ENCODE measurements at places on chromosomes 2 and 18. TPM values are rescaled to one million over a fixed set of nuclear protein-coding genes. Genes with fewer than 3 reads are reported as not detected.

DNA sequence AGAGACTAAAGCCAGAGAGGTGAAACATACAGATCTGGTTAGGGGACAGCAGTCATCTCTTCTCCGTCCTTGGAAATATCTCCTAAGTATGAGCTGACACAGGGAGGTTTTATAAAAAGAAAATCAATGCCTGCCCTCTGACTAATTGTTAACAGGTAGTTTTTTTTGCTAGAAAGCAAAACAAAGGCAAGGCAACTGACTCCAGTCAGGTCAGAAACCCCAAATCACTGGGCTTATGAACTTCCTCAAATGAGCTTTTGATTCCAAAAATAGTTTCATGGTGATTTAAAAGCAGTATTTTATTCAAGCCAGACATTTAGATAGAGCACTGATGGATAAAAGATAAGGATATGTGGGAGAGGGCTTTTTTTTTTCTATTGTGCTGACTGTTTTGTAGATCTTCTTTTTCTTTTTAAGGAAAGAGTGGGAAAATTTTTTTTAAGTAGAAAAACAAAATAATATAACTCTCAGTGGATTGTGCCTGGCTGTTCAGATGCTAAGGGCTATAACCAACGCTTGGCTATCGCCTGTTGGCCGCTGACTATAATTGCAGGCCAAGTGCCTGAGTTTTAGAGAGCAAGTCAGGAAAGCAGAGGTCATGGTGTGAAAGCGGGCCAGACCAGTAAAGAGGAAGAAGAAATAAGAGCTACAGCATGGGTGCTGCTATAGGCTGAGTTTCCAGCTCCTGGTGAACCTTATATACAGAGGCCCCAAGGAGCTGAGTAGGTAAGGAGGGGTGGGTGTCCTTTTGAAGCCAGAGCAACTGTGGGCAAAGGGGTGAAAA, 44.9 kb downstream of the MRPL35 start:
- no peak for DNase-seq

DLX2 gene
- 0.42 TPM for total RNA-seq

DNA sequence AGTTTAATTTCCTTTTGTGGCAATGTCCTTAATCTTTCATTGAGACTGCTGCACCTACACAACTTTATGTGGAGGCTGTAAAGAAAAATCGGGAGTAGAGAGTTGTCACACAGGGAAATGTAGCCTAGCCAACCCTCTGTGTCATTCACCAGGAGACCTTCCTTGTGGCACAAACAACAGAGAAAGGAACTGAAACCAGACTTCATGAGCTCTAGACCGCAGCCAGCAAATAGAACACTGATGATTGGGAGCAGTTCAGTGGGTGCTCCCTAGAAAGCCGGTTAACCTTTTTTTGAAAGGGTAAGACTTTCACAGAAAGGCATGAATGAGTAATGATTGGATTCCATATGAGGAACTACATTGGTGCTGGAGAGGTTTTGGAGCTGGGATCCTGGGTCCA, 1752.4 kb upstream of the CELF4 start:
- no peak for DNase-seq

- no peak for DNase-seq
Measured at GRCh38 chr2:53429901-53430300, 337.7 kb upstream of the CHAC2 start.

UBR3 gene
- 23.8 TPM for total RNA-seq

DNA sequence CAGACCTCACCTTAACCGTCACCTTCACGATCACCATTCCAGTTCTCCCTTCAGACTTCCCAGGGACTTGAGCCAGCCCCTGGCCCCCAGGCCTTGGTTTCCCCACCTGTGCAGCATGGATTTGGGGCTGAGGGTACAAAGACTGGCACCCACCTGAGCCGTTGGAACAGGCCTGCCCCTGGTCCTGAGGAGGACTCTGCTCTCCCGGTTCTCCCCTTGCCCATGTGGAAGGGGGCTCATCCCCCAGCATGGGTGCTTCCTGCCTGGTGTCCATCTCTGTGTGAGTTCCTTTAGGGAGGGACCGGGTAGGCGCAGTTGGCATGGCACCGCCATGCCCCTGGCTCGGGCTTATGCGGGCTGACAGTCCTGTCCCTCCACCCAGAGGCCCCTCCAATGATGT, 10.9 kb upstream of the GPR35 start:
- DNase-seq, result no peak

DNA sequence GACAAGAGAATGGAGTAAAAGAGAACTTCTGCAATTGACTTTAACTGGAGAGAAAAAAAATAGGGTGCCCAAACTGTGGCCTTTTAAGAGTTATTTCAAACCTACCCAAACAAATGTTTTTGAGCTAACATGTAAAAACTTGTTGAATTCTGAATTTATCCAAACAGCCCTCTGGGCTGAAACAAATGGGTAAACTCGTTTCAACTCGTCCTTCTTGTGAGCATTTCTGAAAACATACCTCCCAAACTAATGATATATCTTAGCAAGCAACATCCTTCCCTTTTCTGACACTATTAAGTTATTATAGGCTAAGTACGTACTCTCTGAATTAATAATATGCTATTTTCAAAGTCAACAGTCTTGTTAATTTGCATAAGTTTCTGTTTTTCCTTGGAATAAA, 793.0 kb upstream of the ACVR2A start:
- no peak for DNase-seq

GRCh38 chr2:174826051-174826450, 61.8 kb upstream of the CHRNA1 start:
- DNase-seq, result no peak
